Psoas muscle (tissue), 8 donors: ENCODE measurements at places on chromosomes 7 and 10. TPM values are rescaled to one million over a fixed set of nuclear protein-coding genes. Genes with fewer than 3 reads are reported as not detected.

The PTPRZ1 gene
- total RNA-seq: not detected

The WIPF3 gene
- 18.5 TPM for total RNA-seq

DNA sequence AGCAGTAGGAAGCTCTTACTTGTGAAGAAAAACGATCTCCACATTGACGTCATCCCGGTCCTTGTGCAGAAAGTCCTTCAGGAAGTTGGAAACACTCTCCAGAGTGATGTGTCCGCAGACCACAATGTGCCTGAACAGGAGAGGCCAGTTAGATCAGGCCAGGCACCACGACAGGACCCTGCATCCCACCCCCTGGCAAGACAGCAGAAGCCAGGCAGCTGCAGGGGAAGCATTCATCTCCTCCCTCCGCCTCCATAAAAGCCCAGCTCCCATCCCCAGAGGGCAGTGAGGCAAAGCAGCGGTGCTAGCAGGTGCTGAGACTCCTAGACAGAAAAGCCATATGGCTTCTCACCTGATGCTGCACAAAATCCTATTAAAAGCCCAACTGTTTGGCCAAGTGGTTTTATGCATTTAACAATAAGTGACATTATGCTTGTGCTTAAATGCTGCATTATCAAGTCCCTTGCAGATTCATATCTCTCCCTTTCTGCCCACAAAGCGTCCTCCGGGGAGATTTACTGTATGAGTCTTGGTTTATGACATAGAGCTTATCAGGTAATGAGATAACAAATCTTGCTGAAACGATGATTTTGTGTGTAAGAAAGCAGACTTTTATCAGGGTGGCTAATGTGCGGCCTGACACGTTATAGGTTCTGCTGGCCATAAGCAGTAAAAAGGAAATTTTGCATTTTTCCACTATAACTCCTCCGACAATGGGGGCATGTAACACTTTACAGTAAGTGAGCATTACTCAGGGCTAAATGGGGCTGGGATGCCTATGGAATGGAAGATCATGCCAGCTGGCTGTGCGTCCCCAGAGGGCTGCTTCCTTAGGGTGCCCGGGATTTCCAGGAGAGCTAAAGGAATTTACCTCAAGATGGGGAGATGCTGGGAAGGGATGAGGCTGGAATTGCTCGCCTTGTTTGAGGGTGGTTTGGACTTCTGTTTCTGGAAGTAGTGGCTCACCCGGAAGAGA, 546.9 kb downstream of the KCNMA1 start:
- DNase-seq: no peak

GRCh38 chr7:67484244-67484751, 487.7 kb downstream of the TYW1 start:
- peak; percentile 55 for DNase-seq

DNA sequence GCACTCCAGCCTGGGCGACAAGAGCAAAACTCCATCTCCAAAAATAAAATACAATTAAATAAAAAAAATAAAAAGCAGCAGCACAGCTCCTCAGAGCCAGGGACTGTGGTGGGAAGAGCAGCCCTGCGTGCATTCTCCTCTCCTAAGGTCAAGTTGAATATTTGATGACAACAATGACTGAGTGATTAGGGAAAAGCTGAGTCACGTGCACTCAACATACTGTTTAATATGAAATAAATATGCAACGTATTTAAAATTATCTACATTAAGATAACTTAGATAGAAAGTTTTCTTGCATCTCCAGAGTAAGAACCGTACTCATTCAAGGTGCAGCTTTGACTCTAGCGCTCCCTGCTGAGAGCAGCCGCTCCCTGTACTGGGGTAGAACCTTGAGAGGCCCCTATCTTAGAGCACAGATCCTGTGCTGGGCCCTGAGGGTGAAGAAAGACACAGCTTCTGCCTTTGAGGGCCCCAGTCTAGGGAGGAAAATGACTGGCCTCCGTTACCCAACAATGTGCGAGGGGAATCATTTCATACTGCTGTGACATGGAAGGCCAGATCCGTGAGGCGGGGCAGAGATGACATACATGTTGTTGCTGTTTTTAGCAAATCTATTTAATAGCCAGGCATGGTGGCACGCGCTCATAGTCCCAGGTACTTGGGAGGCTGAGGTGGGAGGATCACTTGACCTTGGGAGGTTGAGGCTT, 81.1 kb downstream of the SVIL start:
- no peak for DNase-seq
